ENCODE measurements at places on chromosomes 1 and 21.

DNA sequence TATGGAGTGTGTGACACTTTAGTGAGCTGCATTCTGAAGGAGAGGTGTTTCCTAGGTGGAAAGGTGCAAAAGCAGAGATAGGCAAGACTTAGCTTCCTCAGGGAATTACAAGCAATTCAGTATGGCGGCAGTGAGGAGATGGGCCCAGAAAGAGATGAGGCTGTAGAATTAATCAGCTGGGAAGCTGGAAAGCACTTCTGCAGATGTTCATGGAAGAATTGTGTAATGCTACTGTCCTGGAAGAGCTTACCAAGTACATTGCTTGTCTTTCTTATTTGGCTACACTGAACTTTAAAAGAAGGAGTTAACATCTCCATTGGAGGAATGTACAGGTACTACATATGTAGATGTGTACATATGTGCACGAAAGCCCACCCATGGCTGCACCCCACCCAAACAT, 103.7 kb upstream of the DPT start:
- no peak for DNase-seq

- DNase-seq: no peak
Measured at GRCh38 chr1:115744646-115745275, 23.8 kb downstream of the CASQ2 start.

- no peak for DNase-seq
Measured at GRCh38 chr1:239858529-239858928, 233.2 kb upstream of the FMN2 start.

GRCh38 chr1:58898739-58899586, 115.1 kb upstream of the JUN start:
- DNase-seq: no peak

DNA sequence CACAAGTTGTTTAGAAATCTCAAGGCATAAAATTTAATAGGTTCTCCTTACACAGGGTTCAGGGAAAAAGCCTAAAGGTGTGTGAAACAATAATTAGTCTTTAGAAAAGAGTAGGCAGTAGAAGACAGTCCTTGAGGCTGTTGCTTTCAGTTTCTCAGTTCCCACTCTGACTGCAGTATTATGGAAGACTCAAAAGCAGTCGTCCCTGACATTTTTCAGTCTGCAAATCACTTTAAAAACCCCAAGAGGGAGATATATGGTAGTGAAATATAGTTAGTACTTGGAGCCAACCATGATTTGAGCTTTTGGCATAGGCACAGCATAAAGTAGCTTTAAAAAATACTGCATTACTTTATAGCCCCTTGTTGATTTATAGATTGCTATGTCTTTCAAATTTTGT, 299.7 kb downstream of the OLFM3 start:
- DNase-seq: no peak

DNA sequence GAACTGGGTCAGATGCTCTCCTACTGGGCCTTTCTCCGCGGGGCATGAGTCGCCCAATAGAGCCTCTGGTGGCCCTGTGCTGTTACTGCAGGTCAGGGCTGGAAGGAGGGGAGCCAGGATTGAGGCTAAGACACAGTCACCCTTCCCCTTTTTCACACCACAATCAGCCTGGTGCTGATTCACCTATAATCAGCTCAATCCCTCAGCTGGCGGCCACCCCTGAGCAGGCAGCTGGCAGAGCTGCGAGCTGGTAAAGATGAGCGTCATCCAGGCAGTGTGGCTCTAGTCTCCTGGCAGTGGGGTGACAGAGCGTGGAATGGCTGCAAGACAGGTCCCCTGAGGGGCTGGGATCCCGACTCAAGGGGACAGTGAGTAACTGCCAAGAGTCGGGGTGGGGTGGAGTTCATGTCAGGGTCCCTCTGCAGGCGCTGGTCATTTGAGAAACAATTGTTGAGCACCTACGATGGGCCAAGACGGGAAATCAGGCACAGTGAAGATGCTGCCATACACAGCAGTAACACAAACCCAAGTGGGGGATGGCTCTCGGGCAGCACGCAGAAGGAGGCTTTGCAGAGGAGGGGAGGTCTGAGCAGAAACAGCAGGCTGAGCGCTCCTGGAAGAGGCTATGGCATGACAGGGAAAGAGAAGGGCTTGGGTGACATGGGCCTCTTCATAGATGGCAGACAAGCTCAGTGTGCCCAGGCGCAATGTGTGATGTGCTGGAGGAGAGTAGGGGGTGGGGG, 21.8 kb downstream of the ATF3 start:
- DNase-seq: peak; percentile 38

DNA sequence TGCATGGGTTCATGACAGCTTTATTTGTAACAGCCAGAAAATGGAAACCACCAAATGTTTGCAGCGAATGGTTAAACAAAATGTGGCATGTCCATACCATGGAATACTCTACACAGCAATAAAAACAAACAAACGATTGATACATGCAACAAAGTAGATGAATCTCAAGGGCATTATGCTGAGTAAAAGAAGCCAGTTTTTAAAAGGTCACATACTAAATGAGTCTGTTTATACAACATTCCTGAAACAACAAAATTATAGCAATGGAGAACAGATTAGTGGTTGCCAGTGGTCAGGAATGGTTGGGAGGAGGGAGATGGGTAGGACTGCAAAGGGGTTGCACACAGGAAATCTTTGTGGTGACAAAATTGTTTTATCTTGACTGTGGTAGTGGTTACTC, 202.4 kb upstream of the UBE2U start:
- no peak for DNase-seq

DNA sequence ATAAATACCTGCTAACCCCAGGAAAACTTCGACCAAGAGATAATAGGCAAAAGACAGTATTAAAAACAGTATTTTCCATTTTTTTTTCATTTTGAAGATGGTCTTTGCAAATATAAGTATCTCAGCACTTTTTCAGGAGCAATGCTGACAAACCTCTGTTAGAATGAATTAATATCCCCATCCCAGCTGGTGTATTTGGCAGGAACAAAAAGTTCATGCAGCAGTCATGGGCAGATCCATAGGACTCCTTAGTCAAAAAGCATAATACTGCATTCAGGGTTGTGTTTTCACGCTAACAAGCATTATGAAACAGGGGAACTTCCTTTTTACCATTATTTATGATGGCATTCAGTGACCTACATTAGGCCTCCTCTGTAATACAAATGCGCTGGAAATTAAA, 344.0 kb downstream of the ST6GALNAC3 start:
- no peak for DNase-seq

DNA sequence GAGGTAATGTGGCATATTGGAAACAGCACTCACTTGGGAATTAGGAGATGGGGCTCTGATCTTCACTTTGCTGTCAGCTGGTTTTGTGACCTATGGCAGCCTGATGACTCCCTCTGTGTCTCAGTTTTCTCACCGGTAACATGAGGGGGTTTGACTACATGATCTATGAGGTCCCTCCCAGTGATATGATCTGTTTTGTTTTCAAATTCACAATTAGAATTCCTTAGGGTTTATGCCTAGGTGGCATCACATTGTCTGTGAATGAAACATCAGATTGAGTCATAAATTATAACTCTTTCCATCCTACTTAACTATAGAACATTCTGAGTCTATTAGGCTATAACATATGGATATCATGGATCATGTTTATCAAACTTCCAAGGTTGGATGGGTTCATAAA, 386.6 kb downstream of the PTBP2 start:
- no peak for DNase-seq

DNA sequence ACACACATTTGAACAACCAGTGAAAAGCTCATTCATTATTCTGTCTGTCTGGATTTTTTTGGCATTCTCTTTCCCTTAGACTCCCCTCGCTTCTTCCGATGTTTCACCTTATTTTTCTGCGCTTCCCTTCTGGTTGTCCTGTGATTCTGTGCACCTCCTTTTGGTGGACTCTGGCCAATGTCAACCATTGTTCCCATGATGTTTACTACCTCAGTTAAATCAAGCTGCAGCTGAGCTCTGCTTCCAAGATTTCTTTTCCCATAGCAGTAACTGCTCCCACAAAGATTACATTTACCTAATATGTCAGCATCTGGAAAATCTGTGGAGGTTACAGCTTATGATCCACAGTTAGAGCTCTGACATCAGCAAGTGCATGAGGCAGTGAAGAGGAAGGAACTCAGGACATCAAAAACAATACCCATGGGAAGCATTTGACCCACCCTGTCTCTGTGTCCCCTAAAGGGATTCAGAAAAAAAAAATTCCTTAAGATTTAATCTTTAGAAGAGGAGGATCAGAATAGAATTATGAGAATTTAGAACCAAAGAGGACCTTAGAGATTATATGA, 69.9 kb upstream of the ADAMTS5 start:
- no peak for DNase-seq

DNA sequence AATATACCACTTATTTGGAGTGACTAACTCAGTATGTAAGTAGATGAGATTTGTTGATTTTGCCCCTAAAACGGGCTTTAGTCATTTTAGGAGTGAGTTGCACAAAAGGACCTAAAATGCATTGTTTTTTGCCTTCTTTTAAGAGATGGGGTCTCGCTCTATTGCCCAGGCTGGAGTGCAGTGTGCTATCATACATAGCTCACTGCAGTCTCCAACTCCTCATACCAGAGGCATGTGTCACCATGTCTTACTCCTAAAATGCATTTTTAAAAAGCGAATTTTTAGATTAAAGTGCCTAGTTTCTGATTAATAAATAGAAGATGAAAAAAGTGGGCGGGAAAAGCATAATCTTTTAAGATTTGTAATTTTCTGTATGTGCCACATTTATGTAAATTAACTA, 11.5 kb upstream of the NEXN start:
- no peak for DNase-seq

- no peak for DNase-seq
Measured at GRCh38 chr1:92599184-92599583, 112.5 kb upstream of the GFI1 start.
